A549 (cell line): ENCODE measurements at places on chromosomes 11 and 22. TPM values are rescaled to one million over a fixed set of nuclear protein-coding genes. Genes with fewer than 3 reads are reported as not detected.

FAM118A gene
- polyA plus RNA-seq = 16.4 to 18.1 TPM (median 16.6 TPM) in 3 replicates

CHRM4 gene
- 0.28 to 0.38 TPM (median 0.29 TPM) in 3 replicates for polyA plus RNA-seq

BTBD18 gene
- polyA plus RNA-seq = not detected in 3 replicates

IFITM10 gene
- 0.55 to 0.78 TPM (median 0.67 TPM) in 3 replicates for polyA plus RNA-seq

DMC1 gene
- 6.1 to 6.9 TPM (median 6.4 TPM) in 3 replicates for polyA plus RNA-seq

SSH3 gene
- 18.6 to 24.1 TPM (median 23.8 TPM) in 3 replicates for polyA plus RNA-seq

CDC42EP2 gene
- 8.0 to 10.1 TPM (median 8.5 TPM) in 3 replicates for polyA plus RNA-seq

MEN1 gene
- 30.2 to 35.5 TPM (median 34.7 TPM) in 3 replicates for polyA plus RNA-seq

CCDC89 gene
- not detected in 3 replicates for polyA plus RNA-seq

DDTL gene
- 2.5 to 3.2 TPM (median 2.7 TPM) in 3 replicates for polyA plus RNA-seq

P2RX6 gene
- 0.92 to 1.6 TPM (median 1.1 TPM) in 3 replicates for polyA plus RNA-seq

VPREB3 gene
- polyA plus RNA-seq = 0.37 to 0.61 TPM (median 0.52 TPM) in 3 replicates

F2 gene
- polyA plus RNA-seq = 1.5 to 3.0 TPM (median 2.5 TPM) in 3 replicates

BEST1 gene
- polyA plus RNA-seq = 0.98 to 2.1 TPM (median 1.9 TPM) in 3 replicates

APOL3 gene
- polyA plus RNA-seq = not detected in 3 replicates

CARNS1 gene
- 0.09 to 0.12 TPM (median 0.10 TPM) in 3 replicates for polyA plus RNA-seq

SLC16A8 gene
- polyA plus RNA-seq = not detected in 3 replicates

HOATZ gene
- not detected in 3 replicates for polyA plus RNA-seq

OR8A1 gene
- polyA plus RNA-seq = not detected in 3 replicates

DDX10 gene
- polyA plus RNA-seq = 46.0 to 56.2 TPM (median 46.9 TPM) in 3 replicates

PGA4 gene
- not detected in 3 replicates for polyA plus RNA-seq

LDHAL6A gene
- not detected in 3 replicates for polyA plus RNA-seq

SLC37A4 gene
- polyA plus RNA-seq = 12.7 to 15.5 TPM (median 14.0 TPM) in 3 replicates

SMC1B gene
- 0.03 TPM in 1 of 3 replicates, not detected in the others for polyA plus RNA-seq

BCO2 gene
- 0.79 to 1.8 TPM (median 1.3 TPM) in 3 replicates for polyA plus RNA-seq

FIBIN gene
- polyA plus RNA-seq = not detected in 3 replicates

APOA5 gene
- not detected in 3 replicates for polyA plus RNA-seq

RBMXL2 gene
- not detected in 3 replicates for polyA plus RNA-seq

APBB1 gene
- polyA plus RNA-seq = 14.4 to 18.5 TPM (median 16.4 TPM) in 3 replicates

CFAP300 gene
- polyA plus RNA-seq = 6.1 to 8.2 TPM (median 7.6 TPM) in 3 replicates

PDGFD gene
- polyA plus RNA-seq = 10.6 to 12.9 TPM (median 11.1 TPM) in 3 replicates

JAML gene
- not detected in 3 replicates for polyA plus RNA-seq

C22orf42 gene
- polyA plus RNA-seq = not detected in 3 replicates
